AG04450 (cell line): ENCODE measurements at places on chromosomes 3 and 15.

- no peak for DNase-seq
Observed at GRCh38 chr15:31358957-31359701, 32.5 kb downstream of the KLF13 start.

GRCh38 chr3:64410226-64410625 is 185.0 kb upstream of the PRICKLE2 start:
- DNase-seq: no peak

- DNase-seq: no peak
Observed at GRCh38 chr15:52206446-52206845, 15.3 kb upstream of the GNB5 start.

DNA sequence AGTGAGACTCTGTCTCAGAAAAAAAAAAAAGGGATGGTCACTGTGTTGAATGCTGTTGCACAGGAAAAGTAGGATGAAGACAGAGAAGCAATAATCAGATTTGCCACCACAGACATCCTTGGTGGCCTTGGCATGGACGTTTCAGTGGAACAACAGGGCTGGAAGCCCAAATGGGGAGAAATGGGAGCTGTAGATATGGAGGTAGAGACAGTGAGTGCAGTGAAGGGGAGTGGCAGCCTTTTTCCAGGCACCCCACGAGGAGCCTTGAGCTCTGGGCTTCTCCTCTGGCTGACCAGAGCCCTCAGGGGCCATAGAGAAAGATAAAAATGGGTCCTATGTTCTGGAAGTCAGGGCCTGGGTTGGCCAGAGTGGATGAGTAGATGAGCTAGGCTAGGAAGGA is 12.3 kb upstream of the DOCK3 start:
- no peak for DNase-seq

DNA sequence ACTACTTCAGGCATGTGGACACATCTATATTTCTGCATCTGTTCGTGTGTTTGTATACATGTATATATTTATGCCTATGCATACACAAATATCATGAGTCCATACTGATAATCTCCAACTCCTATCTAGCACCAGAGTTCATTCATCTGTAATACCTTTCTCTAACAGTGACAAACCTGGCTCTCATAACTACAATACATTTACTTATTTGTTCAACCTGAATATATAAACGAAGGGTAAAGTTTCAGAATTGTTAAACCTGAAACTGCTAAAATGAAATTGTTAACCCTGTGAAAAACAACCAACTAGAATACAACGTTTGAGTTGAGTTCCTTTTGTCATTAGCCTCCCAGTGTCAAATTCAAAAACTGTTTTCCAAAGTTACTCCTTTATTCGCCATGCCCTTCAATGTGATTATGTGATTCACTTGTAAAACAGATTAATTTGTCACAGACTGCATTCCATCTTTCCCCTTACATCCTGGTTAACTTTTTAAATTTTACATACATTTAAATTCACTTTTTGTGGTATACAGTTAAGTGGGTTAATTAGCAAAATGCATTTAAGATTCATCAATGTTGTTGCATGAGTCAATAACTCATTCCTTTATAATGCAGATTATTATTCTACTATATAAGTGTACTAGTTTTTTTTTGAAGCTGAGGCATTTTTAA is 58.5 kb downstream of the PIK3R4 start:
- no peak for DNase-seq

DNA sequence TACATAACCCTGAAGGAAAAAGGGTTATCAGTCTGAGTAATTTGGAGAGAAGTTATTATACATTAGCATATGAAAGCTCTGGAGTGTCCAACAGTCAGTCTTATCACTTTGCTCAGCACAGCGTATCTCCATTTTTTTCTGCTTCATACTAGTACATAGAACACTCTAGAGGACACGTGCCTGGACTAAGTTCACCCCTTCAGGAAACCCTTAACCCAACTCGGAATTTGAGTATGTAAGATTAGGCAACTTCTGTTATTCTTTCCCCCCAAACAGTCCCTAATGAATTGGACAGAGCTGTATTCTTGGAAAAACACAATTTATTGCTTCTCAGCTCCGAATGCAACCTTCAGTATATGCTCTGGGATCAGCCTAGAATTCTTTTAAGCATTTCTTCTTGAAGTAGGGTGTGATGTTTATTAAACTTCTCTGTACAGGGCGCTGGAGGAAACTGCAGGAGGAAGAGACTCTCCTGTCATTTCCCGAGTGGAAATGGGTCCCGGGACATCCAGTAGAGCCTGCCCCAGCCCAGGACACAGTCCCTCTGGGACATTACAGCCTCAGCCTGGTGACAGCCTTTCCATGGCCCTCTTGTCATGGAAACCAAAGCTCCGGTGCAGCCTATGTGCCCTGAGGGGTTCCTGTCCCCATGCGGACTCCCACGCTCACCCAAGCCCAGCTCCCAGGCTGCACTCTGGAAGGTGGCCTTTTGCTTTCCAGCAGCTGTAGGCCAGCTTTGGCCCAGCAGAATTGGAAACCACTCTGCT is 37.3 kb upstream of the CMTM8 start:
- no peak for DNase-seq

GRCh38 chr3:25817107-25817506 is 27.2 kb downstream of the OXSM start:
- no peak for DNase-seq

GRCh38 chr3:72134989-72135451 is 350.1 kb upstream of the PROK2 start:
- DNase-seq: no peak

- DNase-seq: no peak
Observed at GRCh38 chr15:40695469-40695890, 506 bp downstream of the RAD51 start.

- DNase-seq: no peak
Observed at GRCh38 chr3:105119801-105120340, 246.8 kb upstream of the ALCAM start.

DNA sequence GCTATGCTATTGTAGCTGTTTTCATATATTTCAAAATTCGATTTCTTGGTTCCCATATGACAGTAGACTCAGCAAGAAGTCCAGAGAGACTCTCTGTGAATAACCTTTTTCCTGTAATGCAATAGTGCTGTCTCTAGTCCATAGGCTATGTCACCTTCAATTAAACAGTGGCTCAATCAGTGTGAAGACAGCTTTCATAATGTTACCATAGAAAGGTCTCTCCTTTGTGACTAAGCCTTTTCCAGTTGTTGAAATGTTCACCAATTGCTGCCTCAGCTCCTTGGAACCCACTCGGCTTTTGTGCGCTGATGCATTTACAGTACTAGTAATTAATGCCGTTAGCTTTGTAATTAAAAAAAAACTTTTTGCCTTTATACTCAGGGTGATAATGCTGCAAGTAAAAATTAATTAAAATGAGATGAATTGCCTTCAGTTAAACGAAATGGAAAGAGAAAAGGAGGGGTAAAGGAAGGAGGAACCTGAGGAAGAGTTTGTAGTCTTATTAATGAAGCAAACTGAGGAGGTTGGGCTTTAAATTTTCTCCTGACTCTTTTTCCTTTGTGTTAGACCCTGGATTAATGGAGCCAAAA is 214.8 kb downstream of the LSAMP start:
- no peak for DNase-seq

DNA sequence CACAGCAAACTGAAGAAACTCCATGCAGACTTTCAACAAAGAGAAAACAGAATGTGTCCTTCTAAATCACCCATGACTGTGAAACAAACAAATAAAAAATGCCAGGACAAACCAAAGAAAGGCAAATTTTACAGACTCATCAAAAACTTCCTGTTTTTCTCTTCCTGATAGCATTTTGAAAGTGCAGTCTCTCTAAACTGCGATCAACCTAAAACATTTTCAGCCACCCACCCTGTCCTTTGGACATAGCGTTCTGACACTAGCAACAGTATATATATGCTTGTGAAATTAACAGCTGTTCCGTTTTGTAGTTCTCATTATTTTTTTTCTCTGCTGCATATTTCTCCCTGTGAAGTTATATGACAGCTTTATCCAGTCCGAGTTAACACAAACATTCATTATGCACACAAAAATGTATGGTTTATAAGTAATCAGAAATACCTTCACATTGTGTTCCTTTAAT is 151.7 kb downstream of the FBN1 start:
- no peak for DNase-seq

DNA sequence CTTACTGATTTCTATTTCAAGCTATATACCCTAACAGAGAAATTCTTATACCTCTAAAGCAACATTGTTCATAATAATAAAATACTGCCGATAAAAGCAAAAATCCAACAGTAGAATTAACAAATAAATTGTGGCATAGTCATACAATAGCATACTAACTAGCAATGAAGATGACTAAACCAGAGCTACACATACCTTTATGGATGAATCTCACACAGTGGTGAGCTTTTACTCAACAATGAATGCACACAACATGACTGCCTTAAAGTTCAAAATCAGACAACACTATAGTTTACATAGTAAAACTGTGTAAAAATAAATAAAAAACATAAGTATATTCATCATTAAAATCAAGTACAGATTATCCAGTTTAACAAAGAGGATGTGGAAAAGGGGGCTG is 99.1 kb downstream of the NR1I2 start:
- DNase-seq: no peak

- DNase-seq: no peak
Observed at GRCh38 chr3:127206611-127207516, 13.9 kb downstream of the PRR23E start.

- no peak for DNase-seq
Observed at GRCh38 chr3:9178697-9179096, 70.7 kb downstream of the SRGAP3 start.

DNA sequence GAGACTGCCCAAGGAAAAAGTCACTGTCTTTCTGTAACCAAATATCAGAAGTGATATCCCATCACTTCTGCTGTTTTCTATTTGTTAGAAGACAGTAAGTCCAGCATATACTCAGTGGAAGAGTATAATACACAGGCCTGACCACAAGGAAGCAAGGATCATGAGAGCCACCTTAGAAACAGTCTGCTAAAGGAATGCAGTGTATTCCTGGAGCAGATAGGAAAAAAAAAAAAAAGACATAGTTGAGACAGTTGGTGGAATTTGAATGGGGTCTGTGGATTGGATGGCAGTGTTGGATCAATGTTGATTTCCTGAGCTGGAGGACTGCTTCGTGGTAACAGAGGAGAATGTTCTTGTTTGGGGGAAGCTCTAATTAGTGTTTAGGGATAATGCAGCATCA is 26.5 kb upstream of the FBXL2 start:
- no peak for DNase-seq

- DNase-seq: no peak
Observed at GRCh38 chr3:157775446-157775845, 272.2 kb upstream of the VEPH1 start.

DNA sequence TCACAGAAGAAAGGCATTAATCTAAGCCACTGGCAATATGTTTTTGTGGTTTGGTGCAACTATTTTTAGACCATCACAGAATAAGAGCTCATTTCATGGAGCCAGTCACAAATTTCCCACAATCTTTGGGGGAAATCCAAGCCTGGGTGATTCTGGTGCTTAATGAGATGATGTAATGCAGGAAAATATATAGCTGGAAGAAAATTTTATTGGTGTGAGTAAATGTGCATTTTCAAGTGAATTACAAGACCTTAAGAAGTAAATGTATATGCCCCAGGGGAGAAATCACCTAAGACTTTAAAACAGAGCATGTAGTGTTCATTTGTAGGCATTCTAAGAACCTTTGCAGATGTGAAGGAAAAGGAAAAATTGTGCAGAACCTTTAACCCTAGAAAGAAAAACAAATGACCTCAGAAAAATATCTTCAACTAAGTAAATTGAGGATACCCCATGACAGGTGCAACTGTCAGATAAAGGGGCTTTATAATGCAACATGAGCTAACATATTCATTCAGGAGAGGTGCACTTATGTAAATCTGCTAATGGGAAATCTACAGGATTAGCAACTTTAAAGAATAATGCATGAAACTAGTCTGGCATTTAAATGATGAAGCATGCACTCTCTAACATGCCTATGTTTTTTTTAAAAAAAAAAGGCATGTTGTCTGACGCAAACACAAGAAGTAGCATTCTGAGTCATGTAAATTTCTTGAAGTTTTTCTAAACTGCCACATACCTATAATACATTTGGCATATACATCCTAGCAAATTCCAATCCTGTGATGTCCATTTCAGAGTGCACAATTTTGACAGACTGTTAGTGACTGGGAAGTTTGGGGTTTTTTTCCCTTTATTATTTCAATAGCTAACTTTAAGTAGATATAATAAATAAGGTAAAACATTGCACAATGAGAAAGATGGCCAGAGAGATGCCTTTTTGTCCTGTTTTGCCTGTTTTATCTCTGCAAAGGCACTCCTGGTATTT is 105.1 kb downstream of the MEX3B start:
- DNase-seq: peak; percentile 75

GRCh38 chr15:68228143-68228970 is 1.2 kb downstream of the CLN6 start:
- no peak for DNase-seq

GRCh38 chr3:3603351-3603750 is 195.9 kb upstream of the LRRN1 start:
- DNase-seq: no peak

- no peak for DNase-seq
Observed at GRCh38 chr3:28125342-28125741, 116.1 kb upstream of the CMC1 start.

GRCh38 chr15:56034514-56034913 is 41.1 kb upstream of the NEDD4 start:
- DNase-seq: no peak

- no peak for DNase-seq
Observed at GRCh38 chr15:91857772-91858171, 4.3 kb downstream of the SLCO3A1 start.

- DNase-seq: peak; percentile 78
Observed at GRCh38 chr3:190533511-190534281, 19.8 kb downstream of the IL1RAP start.

GRCh38 chr3:14300721-14301399 is 101.5 kb upstream of the SLC6A6 start:
- DNase-seq: no peak

- DNase-seq: peak; percentile 63
Observed at GRCh38 chr3:134201201-134202130, 49.2 kb downstream of the RYK start.

DNA sequence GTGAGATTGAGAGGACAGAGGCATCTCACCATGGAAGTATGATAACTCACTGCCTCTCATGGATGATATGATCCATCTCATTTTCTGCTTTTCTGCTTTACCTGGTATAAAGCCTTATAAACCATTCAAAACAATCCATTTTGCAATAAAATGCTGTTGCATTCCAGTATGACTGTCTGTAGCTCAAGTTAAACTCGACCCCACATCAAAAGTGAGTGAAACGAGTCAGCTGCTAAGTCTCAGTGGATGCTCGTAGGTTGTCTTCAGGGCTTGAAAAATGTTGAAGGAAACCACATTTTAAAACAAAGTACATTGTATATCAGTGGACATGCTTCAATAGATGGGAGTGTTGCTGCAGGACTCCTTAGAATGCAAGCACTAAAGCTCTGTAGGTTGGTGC is 839.0 kb downstream of the TUSC7 start:
- DNase-seq: no peak

DNA sequence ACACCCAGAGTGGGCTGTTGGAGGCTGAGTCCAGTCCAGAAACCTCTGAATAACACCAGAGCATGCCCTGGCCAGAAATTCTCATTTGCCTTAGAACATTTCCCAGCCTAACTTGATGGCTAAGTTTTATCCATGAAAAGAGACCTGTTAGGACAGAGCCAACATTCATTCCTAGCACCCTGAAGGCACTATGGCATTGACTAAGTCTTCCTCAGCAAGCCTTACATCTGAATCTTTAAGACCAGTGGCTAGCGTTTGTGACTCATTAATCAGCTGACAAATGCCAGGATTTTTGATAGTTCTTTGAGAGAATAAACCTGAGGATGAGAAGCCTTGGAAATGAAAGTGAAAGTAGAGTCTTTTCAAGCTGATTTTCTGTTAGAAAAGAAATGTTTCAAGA is 1087.1 kb upstream of the ALCAM start:
- DNase-seq: no peak

- no peak for DNase-seq
Observed at GRCh38 chr3:196141052-196141865, 59.4 kb upstream of the TFRC start.
